ENCODE measurements at places on chromosomes 1 and 21. TPM values are rescaled to one million over a fixed set of nuclear protein-coding genes. Genes with fewer than 3 reads are reported as not detected.

GRCh38 chr1:236247286-236247685 lies 34.5 kb downstream of the ERO1B start:
- no peak overlapping the region for H3K27ac ChIP-seq
- H3K4me3 ChIP-seq = no peak overlapping the region
- DNase-seq = no peak
- H3K4me1 ChIP-seq = no peaks in the 10 kb centered on the region

The RAB3B gene
- total RNA-seq = 49.2 TPM

The LCE2C gene
- not detected for total RNA-seq

The DENND2D gene
- not detected for total RNA-seq

The PPIAL4G gene
- total RNA-seq = not detected

The PLCH2 gene
- total RNA-seq = 2.2 TPM

GRCh38 chr1:157311730-157312081 lies 173.5 kb upstream of the ETV3 start:
- no peaks in the 10 kb centered on the region for H3K36me3 ChIP-seq
- H3K4me1 ChIP-seq = no peaks in the 10 kb centered on the region
- no peaks in the 10 kb centered on the region for H3K27me3 ChIP-seq
- DNase-seq = no peak
- H3K27ac ChIP-seq = no peak overlapping the region

DNA sequence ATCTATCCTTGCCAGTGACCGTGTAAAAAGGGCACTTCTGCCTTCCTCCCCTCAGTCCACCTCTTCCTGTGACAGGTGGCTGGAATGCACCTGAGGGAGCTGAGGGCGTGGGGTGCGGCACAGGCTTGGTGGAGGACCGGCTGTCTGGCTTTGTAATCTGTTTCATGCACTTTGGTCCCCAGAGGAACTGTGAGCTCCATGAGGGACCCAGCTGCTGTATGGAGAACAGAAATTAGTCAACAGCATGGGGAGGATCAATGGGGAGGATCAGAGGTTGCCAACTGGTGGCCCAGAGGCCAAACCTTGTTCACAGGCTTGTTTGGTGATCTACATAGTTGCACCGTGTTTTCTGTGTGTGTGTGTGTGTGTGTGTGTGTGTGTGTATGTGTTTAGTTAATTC lies 19.0 kb upstream of the LUZP1 start:
- no peaks in the 10 kb centered on the region for H3K27me3 ChIP-seq
- H3K4me1 ChIP-seq = peaks cover 15% of the 10 kb centered on the region
- no peak for DNase-seq
- no peaks in the 10 kb centered on the region for H3K36me3 ChIP-seq

All from astrocyte (in vitro differentiated cells and primary cell).